CD4-positive, alpha-beta T cell treated with Interleukin-6 at 100 ng/mL for 8 hours (primary cell): ENCODE measurements at places on chromosomes 7 and 10.

GRCh38 chr7:2205036-2205780 lies 27.5 kb downstream of the MAD1L1 start:
- DNase-seq = no peak

- no peak for DNase-seq
Observed at GRCh38 chr7:151993977-151994676, 31.3 kb upstream of the GALNT11 start.

- DNase-seq = no peak
Observed at GRCh38 chr10:28872587-28873165, 195.4 kb downstream of the BAMBI start.

GRCh38 chr7:111012799-111013675 lies 77.9 kb upstream of the LRRN3 start:
- DNase-seq = peak; percentile 73

- DNase-seq = no peak
Observed at GRCh38 chr10:6567884-6568283, 12.2 kb downstream of the PRKCQ start.

- no peak for DNase-seq
Observed at GRCh38 chr7:55917771-55918170, 30.5 kb downstream of the ZNF713 start.

DNA sequence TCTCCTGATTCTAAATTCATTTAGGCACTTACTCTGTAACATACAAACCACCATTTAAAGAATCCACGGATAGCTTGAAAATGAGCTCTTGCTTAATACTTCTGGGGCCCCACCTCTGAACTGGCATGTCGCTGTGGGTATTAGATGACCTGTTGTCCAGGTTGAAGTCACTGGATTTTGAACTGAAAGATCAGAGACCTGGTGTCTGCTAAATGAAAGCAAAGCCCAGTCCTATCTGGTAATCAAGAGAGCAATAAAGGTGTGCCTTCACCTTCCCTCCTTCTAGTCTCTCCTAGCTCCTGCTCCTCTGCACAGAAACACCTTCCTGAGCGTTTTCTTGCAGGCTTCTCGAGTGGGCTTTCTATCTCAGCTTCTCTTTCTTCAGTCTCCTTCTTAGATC lies 4.4 kb downstream of the ENO4 start:
- no peak for DNase-seq

DNA sequence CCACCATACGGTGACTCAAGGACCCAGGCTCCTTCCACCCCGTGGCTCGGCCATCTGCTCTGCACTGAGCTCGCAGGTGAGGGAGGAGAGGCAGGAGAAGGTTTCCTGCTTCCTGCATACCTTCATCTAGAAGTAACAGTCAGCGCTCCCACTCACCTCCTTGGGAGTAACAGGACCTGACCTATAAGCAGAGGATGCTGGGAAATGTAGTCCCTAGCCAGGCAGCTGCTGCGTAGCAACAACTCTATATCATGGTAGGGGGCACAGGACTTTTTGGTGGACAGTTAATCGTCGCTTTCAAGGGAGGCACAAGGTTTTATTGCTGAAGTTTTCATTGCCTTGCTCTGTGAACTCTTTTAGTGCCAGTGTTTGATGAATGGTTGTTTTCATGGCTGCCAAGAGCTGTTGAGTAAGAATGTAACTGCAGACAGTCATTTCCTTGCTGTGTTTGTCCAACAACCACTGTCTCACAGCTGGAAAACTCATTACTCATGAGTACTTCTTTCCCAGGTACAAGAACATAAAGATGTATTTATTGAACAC lies 10.2 kb upstream of the ZFYVE27 start:
- no peak for DNase-seq

DNA sequence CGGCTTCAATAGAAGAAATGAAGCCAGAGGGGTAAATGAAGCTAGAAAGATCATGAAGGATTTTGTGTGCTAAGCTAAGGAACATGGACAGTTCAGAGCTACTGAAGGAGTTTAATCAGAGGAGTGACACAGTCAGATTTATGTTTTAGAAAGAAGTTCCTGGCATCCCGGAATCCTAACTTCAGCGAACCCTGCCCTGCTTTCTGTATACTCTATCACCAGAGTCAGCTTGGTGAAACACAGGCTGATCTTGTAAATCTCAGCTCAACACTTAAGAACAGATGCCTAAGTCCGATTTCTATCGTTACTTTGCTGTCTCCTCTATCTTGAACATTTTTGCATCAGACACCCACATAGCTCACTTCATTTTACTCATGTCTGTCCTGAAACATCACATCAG lies 9.1 kb downstream of the AHR start:
- no peak for DNase-seq

- no peak for DNase-seq
Observed at GRCh38 chr7:149692557-149692982, 80.8 kb downstream of the ZNF467 start.
